Activated T-helper 1 cell treated with anti-CD3 and anti-CD28 coated beads, Interleukin-2, amount 50 U/mL, for 16 hours (primary cell): ENCODE measurements at places on chromosomes 13 and 19.

GRCh38 chr13:70457474-70457873 is 349.2 kb upstream of the KLHL1 start:
- no peak for DNase-seq

GRCh38 chr19:12689581-12690216 is 1.9 kb downstream of the GNG14 start:
- no peak for DNase-seq

- DNase-seq: no peak
Measured at GRCh38 chr13:34862311-34862710, 79.8 kb upstream of the NBEA start.

- no peak for DNase-seq
Measured at GRCh38 chr13:42722883-42723539, 58.4 kb upstream of the FAM216B start.

DNA sequence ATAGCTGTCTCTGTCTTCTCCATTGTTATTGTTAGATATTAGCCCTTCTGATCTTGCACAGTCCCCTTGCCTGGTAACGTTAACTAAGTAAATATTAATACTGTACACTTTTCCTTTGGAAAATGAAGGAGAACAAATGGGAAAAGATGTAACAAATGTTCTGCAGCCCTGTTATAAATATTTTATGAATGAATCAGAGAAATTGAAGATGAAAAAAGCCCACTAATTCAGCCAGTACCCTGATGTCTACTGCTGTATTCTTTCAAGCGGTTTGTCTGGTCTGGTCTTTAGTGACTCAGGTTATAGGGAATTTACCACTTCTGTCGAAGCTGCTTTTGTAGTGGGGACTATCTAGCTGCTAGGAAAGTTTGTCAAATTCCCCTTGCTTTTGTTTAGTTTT is 121.0 kb downstream of the COG6 start:
- DNase-seq: no peak

DNA sequence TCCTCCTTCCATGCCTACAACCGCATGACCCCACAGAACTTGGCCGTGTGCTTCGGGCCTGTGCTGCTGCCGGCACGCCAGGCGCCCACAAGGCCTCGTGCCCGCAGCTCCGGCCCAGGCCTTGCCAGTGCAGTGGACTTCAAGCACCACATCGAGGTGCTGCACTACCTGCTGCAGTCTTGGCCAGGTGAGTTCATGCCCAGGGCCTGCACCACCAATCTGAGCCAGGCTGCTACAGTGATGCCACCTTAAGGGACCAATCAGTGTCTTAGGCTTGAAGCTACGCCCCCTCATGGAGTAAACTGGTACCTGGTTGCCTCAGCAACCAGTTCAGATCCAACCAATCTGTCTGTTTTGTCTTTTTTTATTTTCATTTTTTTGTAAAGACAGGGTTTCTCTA is 5.2 kb downstream of the SYDE1 start:
- DNase-seq: no peak

GRCh38 chr13:113852536-113853517 is 11.0 kb downstream of the GAS6 start:
- no peak for DNase-seq

- no peak for DNase-seq
Measured at GRCh38 chr19:13864046-13864666, 12.8 kb upstream of the NANOS3 start.

DNA sequence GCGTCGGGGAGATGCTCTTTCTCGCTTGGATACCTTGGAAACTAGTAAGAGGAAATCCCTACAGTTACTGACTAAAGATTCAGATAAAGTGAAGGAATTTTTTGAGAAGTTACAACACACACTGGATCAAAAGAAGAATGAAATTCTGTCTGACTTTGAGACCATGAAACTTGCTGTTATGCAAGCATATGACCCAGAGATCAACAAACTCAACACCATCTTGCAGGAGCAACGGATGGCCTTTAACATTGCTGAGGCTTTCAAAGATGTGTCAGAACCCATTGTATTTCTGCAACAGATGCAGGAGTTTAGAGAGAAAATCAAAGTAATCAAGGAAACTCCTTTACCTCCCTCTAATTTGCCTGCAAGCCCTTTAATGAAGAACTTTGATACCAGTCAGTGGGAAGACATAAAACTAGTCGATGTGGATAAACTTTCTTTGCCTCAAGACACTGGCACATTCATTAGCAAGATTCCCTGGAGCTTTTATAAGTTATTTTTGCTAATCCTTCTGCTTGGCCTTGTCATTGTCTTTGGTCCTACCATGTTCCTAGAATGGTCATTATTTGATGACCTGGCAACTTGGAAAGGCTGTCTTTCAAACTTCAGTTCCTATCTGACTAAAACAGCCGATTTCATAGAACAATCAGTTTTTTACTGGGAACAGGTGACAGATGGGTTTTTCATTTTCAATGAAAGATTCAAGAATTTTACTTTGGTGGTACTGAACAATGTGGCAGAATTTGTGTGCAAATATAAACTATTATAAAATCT is 2.7 kb upstream of the KCNRG start:
- DNase-seq: no peak

DNA sequence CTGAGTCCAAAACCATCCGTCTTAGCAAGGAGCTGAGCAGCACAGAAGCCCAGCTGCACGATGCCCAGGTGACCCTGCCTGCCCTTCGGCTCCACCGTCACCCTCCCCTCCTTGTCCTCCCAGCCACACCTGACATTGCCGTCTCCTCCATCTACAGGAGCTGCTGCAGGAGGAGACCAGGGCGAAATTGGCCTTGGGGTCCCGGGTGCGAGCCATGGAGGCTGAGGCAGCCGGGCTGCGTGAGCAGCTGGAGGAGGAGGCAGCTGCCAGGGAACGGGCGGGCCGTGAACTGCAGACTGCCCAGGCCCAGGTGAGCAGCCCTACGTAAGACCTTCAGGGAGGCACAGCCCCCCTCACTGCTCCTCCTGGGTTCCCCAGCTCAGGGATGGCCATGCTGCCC is 49.1 kb downstream of the KCNC3 start:
- DNase-seq: no peak

GRCh38 chr13:97758317-97758716 is 195.2 kb upstream of the IPO5 start:
- no peak for DNase-seq

GRCh38 chr19:42386974-42387707 is 3.0 kb downstream of the CNFN start:
- peak; percentile 49 for DNase-seq

- DNase-seq: no peak
Measured at GRCh38 chr13:99507986-99508385, 6.7 kb downstream of the TM9SF2 start.

GRCh38 chr19:13932149-13932637 is 6.0 kb downstream of the PODNL1 start:
- DNase-seq: no peak

- DNase-seq: no peak
Measured at GRCh38 chr13:25420161-25420560, 48.4 kb downstream of the ATP8A2 start.

GRCh38 chr13:99044764-99045163 is 66.9 kb upstream of the DOCK9 start:
- no peak for DNase-seq

DNA sequence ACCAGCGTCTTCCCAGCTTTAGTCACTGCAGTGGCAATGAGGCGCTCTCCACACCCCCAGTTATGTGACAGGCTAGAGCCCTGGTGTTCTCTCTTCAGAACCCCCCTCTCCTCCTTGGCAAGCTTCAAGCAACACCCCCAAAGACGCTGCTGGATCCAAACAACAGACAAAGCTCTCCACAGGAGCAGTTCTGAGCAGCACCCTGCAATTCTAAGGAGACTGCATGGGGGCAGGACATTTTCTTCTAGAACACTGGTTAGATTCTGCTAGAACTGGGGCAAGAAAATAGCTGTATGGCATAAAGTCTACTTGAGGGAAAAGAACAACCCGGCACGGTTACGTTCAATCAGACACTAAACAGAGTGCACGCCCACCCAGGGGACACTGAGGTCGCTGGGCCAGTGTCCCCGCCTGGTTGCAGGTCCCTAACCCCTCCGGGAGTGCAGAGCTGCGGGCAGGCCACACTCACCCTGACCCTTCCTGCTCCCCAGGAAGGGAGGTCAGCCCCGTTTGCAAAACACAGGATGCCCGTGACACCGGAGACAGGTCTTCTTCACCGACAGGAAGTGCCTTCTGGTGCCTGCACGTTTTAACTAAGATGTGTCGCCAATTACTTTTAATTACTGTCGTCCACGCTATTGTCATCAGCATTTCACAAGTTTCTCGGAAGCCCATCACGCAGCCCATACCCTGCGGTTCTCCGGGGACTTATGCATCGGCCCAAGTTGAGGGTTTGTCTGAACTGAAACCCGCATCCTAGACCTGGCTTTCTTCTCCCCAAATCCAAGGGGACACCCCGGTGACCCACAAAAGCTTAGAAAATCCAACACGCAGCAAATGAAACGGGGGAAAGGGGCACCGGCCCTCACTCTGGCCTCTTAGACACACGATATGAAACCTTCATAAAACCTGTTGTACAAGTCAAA is 943 bp downstream of the GJB6 start:
- DNase-seq: no peak

DNA sequence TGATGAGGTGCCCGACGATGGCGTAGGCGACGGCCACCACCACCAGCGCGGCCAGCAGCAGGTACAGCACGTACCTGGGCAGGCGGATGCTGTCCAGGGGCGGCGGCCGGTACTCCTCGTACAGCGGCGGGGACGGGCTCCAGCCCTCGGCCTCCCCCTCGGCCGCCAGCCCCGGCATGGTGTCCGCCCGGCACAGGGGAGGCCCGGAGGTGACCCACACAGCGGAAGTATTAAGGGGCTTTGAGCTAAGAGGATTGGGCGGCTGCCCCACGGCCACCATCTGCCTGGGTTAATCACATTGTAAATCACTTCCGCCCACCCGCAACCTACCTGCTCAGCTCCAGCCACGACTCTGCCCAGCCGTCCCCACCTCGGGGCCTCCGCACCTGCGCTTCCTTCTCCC is at the start of gene SMIM44:
TSS of gene SMIM44 (minus strand) at position 216 of the 403 bp plus-strand sequence. CDS start at position 178, 38 bp downstream.
- DNase-seq: no peak

GRCh38 chr13:32590266-32590665 is 4.0 kb downstream of the PDS5B start:
- DNase-seq: no peak

DNA sequence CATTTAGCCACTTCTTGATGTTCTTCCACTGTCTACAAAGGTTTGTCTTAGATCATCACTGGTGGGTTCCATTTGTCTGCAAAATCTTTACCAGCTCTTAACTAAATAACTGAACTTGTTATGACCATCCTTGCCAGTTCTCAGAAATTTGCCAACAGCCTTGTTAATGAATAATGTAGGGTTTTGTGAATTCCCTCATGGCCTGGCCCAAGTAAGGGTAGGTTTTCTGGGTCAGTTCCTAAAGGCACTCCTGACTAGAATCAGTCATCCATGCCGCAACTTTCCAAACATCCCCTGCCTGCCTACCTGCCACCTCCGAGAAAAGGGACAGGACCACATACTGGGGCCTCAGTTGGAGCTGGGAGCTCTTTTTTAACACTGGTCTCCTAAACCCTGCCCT is 4.0 kb downstream of the COL4A1 start:
- DNase-seq: no peak

- DNase-seq: no peak
Measured at GRCh38 chr13:59358014-59358413, 805.7 kb downstream of the DIAPH3 start.

- DNase-seq: no peak
Measured at GRCh38 chr13:29499506-29500165, 95.9 kb downstream of the SLC7A1 start.

DNA sequence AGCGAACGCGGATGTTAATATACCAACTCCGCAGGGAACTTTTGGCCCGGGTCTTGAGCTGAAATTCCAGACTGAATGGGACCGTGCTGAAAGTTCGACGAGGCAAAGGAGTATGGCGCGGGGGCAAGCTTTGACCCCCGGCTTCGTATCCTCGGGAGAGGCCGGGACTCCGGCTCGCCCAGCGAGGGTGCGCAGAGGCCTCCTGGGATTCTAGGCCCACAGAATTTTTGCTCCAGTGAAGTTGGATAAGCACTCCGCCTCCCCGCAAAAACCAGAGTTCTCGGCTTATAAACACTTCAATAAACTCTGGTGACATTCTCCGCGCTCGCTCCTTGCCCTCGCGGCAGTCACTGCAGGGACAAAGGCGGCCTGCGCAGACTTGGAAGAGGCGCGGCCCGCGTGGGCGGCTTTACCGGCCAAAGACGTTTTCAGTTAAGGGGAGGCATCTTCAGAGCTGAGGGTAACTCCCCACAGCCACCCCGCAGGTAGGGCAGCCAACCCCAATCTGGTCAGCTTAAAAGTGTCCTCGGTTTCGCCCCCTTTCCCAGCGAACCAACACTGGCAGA is 112.6 kb downstream of the KCNRG start:
- no peak for DNase-seq

DNA sequence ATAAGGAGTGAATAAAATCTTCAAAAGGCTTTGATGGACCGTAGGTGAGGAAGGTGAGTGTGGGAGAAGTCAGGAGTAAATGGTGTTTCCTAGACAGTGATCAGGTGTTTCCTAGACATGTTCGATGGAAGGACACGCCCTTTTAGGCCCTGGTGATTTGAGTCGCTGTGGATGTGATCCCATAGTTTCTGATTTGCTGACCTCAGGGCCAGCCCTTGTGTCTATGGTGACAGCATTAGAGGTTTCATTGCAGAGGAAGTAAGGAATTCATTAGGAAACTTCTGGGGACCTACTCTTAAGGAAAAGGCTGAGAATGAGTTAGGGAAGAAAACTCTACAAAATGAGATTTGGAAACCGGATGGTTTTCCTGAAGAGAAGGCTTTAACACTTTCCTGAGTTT is 31.5 kb upstream of the RNF113B start:
- DNase-seq: no peak

DNA sequence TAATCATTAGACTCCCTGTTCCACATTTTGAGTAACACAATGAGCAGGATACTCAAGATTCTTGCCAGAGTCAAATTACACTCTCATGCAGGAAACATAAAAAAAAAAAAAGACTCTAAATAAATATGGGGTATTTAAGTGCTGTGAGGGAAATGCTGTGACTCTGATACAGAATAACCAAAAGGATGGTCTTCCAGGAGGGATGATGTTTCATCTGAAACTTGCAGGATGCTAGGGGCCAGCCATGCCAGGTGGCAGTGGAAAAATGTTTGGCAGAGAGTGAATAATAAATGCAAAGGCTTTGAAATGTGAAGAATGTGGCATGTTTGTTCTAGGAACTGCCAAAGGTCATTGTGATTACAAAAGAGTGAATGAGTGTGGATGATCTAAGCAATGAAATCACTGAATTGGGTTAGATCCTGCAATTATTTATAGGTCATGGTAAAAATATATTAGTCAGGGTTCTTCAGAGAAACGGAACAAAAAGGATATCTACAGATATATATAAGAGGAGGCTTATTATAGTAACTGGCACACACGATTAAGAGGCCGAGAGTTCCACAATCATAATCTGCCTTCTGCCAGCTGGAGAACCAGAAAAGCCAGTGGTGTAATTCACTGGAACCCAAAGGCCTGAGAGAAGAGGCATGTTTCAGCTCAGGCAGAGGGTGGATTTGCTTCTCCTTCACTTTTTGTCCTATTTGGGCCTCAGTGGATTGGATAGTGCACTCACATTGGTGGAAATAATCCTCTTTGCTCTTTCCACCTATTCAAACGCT is 1832.8 kb upstream of the MIR17HG start:
- no peak for DNase-seq
